HEK293T (cell line): ENCODE measurements at places on chromosomes 5 and 9.

DNA sequence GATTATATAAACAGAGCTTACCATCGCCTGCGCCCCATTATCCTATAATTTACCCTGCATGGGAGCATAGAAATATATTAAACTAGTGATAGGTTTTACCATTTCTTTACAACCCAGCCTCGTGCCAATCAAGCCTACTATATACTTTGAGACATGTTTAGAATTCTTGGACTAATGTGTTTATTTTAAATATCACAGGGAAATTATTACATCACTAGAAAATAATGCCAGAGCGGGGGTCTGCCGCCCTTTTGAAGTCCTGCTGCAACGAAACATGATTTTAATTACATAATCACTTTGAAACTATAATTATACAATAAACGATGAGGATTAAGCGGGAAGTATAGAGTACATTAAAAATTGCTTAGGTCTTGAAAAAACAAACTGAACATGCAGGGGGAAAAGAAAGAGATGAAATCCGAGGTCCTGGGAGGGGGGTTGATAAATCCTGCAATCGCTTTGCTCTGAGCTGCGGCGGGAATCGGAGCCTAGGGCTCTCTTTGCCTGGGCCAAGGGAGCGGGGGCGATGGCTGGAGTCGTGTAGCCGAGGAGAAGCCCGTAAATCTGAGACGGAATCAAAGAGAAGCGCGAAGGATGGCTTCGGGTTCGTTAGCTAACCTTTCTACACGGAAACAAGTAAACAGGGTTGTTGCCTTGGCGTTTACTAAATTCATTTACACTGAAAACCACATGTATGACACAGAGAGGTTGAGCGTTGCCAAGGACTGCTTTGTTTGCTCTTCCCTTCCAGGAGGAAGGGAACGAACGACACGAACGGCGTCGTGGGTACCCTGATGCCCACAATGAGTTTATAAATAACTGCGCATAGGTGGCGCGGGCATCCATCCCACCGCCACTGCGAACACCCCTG lies 127.6 kb downstream of the TMEM174 start:
- no peak for DNase-seq

GRCh38 chr9:6590772-6591384 lies 54.7 kb downstream of the GLDC start:
- no peak for DNase-seq

GRCh38 chr5:136802383-136802782 lies 437.0 kb upstream of the TRPC7 start:
- no peak for DNase-seq

GRCh38 chr5:134252671-134253070 lies 26.8 kb upstream of the PPP2CA start:
- no peak for DNase-seq

DNA sequence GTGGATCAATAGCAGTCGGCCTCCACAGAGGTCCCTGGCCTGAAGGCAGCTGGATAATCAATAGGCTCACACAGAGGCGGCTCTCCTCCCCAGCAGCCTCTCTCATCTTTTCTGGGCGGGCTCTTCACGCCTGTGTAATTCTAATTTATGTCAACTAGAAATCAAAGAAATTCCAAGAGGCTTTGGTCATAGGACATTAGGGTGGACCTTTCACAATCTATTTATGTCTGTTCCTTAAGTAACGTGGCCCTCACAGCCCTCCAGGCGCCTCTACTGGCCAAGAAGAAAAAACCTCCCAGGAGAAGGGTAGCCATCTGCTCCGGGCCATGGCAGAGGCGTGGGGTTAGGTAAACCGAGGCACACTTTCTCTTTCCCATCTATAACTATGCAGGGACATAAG lies 205.1 kb upstream of the EFNA5 start:
- DNase-seq, result peak; percentile 13

DNA sequence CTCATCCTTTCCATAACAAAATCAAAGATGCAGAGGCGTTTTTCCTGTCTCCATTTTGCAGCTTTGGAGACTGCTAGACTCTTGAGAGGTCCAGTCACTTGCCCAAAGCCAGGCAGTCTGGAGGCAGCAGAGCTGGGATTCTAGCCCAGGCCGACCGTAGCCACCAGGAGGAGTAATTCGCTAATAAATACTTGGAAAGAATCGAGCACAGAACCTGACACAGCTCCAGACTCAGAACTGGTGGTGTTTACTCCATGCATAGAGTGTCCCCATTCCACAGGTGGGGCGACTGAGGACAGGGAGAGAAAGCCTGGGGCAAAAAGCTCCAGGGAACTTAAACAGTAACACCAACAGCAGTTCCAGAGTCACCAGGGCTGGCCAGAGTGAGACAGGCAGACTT lies 10.7 kb upstream of the CERCAM start:
- DNase-seq, result peak; percentile 30

GRCh38 chr5:148760945-148761638 lies 65.3 kb upstream of the ADRB2 start:
- no peak for DNase-seq

- no peak for DNase-seq
Measured at GRCh38 chr9:27539479-27540441, 10.1 kb upstream of the MOB3B start.

- peak; percentile 11 for DNase-seq
Measured at GRCh38 chr5:86118542-86118941, 499.2 kb upstream of the COX7C start.
